RWPE1 (cell line): ENCODE measurements at places on chromosomes 11 and 22.

- DNase-seq, result no peak
Measured at GRCh38 chr11:40134820-40135570, 1324.5 kb downstream of the LRRC4C start.

DNA sequence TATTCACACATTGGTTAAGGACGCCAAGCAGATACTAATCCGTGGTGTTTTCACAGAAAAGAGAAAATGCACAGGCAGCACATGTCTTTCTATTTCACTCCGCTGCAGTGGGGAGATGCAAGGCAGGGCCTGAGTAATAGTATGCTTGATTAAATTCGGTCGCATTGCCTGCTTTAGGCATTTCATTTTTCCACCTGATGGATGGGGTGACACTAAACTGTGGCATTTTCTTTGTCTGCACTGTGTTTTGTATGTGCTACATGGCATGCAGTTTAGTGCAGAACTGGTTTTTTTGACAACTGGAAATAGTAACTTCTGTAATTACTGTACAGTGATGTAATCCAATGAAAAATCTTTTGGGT, 94.9 kb downstream of the SLC17A6 start:
- DNase-seq, result no peak

DNA sequence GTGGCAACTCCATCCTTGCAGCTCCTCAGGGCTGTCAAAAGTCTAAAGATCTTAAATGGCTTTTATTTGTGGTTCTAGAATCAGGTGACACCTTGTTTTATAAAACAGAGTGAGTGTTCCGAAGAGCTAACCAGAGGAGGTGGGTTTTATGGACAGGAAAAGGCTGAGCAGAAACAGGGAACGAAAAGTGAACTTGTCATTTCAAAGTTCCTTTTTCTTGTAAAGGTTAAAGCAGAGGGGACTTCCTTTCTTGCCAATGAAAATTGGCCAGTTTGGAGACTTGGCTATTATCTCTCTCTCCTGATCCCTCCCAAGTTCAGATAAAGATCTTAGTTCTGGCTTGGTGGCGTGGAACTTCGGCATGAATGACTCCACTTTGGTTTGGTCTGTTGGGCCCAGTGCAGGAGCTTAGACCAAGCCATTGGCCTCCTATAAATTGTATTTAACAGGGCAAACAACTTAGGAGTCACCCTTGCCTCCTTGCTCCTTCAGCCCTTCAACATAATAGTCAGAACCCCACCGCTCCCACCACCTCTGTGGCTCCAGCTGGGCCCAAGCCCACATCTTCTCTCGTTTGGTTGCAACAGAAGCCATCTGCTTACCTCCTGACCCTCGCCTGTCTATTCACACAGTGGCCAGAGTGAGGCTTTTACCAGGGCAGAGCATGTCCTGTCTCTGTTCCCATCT, 102.4 kb upstream of the THY1 start:
- DNase-seq, result no peak

DNA sequence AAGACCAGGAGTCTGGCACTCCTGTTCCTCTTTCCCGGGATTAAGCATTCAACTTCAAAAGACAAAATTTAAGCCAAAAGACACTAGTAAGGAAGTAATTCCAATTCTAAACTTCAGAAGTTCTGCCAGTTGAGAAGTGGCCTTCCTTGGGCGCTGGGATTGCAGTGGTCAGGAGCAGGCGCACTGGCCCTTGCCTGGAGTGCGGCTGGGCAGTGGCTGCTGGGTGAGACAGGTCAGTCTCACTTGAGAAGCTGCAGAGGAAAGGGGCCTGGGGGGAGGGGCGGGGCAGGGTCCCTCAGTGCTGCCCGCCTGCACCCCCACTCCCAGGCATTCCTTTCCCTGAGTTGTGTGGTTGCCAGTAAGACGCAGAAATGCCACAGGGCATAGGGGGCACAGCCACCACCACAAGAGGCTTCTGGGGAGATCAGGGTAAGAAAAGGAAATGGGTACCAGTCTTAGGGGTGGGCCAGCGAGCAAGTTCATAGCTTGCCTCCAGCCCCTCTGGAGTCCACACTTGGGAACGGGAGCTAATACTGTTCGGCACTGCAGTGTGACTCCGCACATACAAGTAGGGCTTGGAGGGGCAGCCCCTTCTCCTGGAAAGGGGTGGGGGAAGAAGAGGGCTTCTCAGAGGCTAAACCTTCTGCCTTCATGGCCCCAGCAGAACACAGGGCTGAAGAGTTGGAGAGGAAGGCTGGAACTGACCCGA, 5.5 kb downstream of the MRPL49 start:
- DNase-seq, result no peak

- no peak for DNase-seq
Measured at GRCh38 chr22:47291565-47292495, 529.4 kb downstream of the TBC1D22A start.

DNA sequence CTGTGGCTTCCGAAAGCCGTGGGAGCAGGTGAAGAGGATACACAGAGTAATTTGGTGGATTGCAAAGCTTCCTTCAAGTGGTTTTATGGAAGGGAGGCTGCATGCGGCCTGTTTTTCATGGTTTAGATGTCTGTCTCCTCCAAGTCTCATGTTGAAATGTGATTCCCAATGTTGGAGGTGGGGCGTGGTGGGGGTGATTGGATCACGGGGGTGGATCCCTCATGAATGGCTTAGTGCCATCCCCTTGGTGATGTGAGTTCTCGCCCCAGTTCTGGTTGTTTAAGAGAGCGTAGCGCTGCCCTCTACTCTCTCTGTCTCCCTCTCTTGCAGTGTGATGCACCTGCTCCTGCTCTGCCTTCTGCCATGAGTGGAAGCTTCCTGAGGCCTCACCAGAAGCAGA, 247.8 kb upstream of the B3GAT1 start:
- DNase-seq, result no peak

DNA sequence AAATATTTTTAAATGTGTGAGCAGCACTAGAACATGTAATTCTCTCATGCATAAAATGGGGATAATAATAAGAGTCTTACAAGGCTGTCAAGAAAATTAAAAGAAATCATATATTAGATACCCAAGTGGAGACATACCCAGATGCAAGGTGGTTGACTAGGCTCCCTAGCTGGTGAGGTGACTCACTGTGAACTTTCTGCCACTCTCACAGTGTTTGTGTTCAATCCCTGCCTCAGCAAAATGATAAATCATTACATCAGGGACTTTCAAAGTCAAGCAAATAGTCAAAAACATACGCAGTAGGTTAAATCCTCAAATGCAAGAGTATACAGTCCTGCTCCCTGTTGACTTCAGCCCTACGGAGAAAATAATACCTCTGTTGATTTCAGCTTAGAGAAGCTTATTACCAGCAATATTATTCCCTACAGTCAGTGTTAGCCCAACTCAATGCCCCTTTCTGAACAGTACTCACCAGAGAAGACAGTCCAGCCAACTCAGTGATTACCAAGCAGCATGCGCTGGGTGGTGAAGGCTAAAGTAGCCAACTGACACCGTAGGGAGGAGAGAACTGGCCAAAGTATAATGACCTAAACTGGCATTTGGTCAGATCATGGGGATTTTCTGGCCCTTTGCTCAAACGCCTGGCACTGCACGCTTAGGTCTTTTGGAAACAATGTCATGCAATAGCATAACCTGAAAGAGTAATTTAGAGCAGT, 73.1 kb upstream of the BARX2 start:
- DNase-seq, result no peak

- DNase-seq, result no peak
Measured at GRCh38 chr22:24686280-24686679, 83.3 kb downstream of the GGT1 start.

- DNase-seq, result no peak
Measured at GRCh38 chr11:69654660-69655478, 13.9 kb downstream of the CCND1 start.

DNA sequence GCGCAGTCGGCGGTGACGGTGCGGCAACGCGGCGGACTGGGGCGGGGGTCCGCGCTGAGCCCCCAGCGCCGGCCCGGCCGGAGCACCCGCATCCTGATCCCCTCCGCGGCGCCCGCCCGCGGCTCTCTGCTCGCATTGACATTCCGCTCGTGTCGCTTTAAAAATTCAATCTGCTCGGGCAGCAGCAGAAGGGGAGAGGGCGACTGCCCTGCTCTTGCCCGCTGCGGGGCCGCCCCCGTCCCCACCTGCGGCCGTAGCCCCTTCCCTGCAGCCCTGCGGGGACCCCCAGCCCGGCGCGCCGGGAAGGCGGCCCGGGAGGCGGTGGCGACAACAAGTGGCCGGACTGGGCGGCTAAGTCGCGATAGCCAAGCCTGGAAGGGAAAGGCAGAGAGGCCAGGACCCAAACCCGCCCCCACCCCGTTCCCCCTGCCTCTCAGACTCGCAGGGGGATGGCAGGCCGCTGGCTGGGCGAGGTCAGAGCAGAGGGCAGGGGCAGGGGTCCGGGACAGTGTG, 1.1 kb downstream of the CABP7 start:
- DNase-seq, result no peak

DNA sequence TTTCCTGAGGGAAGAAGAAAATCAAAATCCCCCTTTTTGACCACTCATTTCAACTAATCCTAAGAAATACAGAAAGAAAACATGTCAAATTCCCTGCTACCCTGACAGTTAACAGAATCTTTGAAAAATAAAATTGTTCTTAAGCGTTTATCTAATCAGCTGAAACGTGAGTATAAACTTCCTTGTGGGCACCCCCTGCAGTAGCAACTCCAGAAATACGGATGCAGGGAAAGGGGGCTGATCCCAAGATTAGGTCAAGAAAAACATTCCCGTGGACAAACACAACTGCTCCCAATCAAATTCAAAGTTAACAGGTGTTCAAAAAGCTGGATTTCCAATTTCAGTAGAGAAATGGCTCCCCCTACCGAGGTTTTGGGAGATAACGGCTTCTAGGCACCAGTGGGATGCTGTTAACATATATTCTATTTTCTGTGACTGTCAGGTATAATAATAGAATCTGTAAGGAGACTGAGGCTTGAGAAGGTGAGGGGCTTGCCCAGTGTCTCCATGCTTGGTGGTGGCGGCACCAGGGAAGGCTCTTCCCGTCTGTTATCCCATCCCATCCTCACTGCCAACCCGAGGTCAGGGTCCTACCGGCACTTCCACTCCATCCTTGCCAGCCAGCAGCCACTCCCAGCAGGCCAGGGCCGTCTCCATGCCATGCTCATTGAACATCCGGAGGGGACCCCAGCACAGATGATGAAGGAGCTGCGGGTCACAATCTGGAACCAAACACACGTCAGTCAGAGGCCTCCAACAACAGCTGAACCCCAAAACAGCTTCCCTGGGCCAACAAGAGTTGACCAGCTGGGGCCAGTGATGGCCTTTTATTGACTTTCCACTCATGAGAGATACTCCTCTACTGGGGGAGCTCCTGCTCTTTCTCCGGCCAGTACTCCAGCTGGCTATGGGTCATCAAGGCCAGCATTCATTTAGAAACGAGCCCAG, 32.0 kb upstream of the SERPIND1 start:
- DNase-seq, result peak; percentile 38

DNA sequence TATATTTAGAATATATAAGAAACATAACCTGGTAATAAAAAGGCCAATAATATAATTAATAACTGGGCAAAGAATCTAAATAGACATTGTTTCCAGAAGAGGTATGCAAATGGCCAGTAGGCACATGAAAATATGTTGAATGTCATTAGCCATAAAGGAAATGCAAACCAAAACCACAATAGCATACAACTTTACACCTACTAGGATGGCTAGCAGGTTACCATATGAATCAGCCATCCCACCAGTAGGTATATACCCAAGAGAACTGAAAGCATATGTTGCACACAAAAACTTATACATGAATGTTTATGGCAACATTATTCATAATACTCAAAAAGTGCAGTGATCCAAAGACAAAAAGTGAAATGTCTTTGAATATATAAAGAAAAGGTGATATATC, 2.7 kb upstream of the OR2D2 start:
- no peak for DNase-seq

DNA sequence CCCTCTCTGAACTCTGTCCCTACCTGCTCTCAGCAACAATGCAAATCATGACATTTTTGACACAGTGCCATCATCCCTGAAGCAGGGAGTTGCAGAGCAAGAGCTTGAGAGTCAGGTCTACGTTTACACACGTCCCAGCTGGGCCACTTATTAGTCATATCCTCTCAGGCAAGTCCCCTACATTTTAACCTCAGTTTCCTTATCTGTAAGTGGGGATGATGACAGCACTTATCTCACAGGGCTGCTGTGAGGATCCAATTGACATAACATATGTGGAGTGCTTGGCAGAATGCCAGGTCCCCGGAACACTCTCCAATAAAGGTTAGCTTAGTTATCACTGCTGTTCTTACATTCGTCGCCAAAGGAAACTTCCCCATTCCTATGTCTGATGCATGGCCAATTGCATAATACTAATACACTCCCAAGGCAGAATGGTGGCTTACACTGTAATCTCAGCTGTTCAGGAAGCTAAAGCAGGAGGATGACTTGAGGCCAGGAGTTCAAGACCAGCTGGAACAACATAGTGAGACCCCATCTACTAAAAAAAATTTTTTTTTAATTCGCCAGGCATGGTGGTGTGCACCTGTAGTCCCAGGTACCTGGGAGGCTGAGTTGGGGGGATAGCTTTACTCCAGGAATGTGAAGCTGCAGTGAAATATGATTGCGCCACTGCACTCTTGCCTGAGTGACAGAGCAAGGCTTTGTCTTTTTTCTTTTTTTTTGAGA, 16.6 kb downstream of the ASCC2 start:
- peak; percentile 73 for DNase-seq

DNA sequence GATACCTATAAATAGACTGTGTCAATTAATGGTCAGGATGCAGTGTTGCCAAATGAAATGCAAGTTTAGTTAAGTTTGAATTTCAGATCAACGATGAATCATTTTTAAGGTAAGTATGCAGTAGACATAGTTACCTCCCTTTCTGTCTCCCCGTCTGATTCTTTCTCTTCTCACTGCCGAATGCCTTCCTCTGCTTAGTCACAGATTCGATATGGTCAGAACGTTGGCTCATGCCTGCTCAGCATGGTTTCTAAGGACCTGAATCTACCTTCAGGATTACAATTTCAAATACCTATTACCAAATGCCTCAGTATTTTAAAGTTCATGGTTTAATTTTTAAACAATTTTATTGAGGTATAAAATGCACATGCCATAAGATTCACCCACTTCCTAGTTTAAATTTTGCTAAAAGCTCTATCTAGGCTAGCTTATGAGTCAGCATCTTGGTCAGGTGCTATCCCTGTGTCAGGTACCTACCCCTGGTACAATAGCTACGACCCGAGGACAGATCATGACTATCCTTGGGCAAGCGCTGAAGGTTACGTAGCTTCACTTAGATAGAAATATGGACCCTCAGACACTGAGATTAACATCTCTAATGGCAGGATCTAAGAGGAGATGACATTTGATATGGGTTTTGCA, 78.2 kb upstream of the SPON1 start:
- DNase-seq, result peak; percentile 46

DNA sequence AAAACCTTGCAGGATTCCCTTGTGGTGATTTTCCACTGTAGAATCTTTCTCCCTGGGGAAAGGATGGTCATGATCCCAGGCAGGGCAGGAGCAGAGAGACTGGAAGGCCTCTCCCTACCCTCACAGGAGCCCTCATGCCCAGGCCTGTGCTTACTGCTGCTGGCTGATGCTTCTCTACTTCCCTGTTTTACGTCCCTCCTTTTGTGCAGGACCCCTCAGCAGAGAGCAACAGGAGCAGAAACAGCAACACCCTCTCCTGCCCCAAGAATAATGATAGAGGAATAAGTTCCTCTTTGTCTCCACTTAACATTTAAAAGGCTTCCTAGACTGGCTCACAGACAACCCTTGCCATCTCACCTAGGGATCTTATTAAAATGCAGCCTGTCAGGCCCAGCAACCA, 3.6 kb downstream of the ISX start:
- no peak for DNase-seq
